ENCODE measurements at places on chromosomes 7 and 10.

DNA sequence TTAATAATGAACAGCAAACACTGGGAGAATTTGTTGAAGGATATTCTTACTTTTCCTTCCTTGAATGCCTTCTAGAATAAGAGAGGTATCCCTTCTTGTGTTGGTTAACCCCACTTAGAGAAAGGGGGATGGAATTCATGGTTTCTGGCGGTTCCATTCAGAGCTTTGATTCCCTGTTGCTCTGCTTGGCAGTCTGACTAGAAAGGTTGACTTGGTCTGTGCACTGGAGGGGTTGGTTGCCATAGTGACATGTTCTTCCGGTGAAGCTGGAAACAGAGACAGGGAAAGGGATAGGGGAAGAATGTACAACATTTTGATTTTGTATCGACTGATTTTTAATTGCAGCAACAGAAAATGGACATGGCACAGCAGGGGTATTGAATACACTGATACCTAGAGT lies 2.5 kb downstream of the TMEM178B start:
- no peak for DNase-seq

DNA sequence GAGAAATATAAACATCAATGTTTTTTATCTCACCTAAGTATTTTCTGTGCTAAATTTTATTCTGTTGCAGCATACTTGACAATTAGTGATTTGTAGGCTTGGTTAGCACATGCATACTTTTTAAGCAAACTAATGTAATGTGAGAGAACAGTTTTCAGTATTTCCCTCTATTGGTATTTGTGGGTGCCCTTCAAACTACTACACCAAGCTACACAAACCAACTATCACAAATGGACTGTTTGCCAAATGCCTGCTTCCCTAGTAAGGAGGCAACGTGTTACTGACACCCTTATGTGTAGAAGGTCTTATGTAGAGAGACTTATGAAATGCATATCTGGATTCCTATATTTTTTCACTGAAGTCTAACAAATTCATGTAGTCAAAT lies 98.4 kb upstream of the FZD1 start:
- DNase-seq = no peak

DNA sequence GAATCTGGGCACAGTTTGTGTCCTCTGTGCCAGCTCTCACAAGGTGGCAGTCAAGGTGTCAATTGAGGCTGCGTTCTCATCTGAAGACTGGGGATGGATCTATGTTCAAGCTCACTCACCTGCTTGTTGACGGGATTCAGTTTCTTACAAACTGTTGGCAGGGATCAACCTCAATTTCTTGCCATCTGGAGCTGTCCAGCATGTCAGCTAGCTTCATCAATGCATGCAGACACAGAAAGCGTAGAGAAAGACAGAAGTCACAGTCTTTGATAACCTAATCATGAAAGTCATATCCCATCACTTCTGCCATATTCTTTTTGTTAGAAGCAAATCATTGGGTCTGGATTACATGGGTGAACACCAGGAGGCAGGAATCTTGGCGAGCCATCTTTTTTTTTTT lies 32.0 kb upstream of the WAPL start:
- DNase-seq = no peak

- no peak for DNase-seq
Measured at GRCh38 chr10:42970451-42971250, 106.2 kb upstream of the RET start.

DNA sequence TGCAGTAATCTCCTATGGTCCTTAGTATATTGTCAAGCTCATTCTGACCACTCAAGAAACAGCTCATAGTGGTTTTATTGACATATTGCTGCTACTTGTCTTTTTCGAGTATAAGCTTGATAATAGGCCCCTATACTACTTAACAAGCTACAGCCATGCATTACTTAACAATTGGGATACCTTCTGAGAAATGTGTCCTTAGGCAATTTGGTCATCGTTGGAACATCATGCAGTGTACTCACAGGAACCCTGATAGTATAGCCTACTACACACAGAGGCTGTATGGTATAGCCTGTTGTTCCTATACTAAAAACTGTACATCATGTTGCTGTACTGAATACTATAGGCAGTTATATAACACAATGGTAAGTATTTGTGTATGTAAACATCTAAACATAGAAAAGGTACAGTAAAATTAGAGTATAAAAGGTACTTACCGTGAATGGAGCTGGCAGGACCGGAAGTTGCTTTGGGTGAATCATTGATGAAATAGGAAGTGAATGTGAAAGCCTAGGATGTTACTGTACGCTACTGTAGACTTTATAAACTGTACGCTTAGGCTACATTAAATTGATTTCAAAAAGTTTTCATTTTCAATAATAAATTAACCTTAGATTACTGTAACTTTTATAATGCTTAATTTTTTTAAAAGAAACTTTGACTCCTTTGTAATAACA lies 160.9 kb downstream of the LRRC4 start:
- no peak for DNase-seq

DNA sequence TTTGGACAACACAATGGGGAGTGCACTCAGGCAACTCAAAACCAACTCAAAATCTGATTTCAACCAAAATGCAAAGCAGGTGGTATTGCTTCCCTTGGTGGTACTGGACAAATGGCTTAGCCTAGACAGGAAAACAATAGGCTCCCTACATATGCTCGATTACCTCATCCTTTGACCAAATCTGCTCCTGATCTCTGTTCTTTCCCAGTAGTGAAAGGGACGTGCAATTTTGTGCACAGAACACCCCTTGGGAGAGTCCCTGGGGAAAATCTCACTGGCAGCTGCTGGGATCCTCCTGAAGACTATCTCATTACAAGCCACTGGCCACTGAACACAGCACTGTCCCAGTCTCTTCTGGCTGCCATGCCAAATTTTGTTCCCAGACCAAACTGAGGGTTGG lies 149.2 kb upstream of the VSTM2A start:
- DNase-seq = no peak

DNA sequence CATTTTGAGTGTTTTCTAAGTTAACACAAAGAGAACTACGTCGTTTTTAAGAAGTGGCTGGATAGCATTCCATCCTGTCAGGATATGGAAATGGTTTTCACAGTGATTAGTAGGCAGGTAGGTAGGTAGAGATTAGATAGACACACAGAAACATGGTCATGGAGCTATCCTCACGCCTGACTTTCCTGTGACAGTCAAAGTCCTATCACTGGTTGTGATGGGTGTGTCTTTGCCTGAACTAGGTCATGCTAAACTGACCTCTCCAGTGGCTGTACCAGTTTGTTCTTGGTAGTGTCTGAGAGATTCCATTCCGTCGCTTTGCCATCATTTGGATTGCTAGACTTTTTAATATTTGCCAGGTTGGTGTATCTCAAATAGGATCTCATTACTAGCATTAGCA lies 28.2 kb downstream of the FKBP6 start:
- DNase-seq = no peak

- DNase-seq = peak; percentile 77
Measured at GRCh38 chr7:45921381-45921698, 268 bp upstream of the IGFBP3 start.

Measured in aorta (tissue), 5 donors.